ENCODE measurements at places on chromosomes 12 and 14.

DNA sequence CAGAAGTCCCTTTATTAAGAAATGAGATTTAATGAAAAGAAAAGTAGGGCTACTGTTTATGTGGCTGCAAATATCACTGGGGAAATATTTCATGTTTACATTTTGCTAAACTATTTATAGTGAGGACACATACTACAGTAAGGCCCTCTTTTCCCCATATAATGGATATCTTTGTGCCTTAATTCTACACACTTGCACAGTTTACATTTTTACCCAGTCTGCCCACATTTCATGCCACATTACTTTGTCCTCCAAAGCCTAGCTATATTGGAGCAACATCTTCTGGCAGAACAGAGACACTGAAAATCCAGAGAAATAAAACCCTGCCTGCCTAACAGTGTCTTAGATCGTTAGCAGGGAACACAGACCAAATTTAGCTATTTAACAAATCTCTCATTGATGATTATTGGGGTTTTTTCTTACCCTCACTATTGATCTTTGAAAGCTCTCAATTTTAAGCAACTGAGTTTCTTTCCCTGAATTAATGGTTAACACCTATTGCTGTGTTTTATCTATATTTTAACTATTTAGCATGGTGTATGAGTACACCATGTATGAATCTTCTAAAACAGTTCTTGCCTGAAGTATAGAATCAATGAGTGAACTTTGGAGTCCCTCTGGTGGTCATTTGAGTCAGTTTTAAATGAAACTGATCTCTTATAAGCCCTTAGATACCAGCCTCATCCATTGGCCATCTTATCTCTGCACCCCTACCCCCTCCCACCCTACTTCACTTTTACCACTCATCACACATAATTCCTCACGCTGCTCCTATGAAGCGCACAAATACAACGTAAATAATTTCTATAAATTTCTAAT lies 170.2 kb downstream of the BCAT1 start:
- DNase-seq = no peak

DNA sequence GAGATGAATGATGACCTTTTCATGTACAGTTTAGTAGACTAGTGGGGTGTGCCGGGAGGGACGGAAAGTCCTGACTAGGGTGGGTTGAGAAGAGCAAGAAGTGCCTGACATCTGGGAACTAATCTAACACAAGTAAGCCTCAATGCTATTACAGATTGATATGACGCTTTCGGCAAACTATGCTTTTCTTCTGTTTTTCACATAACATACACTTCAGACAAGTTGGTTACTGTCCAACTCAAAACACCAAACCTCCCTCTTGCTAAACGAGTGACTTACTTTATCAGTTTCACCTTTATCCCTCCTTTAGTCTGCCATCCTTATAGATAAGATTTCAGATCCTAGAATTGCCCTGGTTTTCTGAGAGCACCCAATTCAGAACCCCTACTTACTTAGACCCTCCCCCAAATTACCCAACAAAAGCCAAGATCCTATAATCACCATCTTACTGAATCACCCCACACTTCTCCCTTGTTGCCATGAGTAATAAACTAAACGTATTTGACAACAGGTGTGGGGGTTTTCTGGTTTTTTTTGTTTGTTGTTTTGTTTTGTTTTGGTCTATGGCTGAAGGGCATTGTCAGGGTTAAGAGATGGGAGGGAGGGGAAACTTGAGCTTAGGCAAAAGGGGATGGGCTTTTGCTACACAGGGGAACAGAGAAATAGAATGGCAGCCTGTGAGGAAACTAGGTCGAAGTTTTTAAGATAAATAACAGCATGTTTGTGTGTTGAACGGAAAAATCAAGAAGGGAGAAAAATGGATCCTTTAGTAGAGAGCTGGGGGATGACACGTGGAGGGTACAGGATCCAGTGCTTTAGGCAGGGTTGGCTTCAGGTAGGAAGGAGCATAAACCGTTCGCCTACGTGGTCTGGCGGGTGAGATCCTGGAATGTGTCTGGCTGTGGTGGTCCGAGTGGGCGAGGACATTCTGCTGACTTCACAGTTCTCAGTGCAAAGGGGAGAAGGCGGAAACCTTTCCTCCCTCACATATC lies 6.1 kb upstream of the PSMA3 start:
- no peak for DNase-seq

DNA sequence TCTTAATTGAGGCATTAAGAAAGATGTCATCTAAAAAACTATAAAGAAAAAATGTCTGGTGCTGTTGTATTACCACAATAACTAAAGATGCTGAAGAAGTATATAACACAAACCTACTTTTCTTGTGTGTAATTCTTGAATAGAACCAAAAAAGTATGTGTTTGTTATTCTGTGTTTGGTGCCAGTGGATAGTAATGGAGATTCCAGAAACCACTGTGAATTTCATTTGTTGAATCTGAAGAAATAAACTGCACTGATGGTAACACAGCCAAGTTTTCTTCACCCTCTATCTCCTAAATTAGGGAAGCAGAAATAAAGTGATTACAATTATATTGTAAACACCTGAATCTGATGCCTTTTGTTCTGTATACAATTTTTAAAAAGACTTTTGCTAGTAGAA lies 13.1 kb upstream of the KERA start:
- DNase-seq = no peak

GRCh38 chr12:19997656-19998400 lies 370.5 kb upstream of the PDE3A start:
- DNase-seq = no peak

DNA sequence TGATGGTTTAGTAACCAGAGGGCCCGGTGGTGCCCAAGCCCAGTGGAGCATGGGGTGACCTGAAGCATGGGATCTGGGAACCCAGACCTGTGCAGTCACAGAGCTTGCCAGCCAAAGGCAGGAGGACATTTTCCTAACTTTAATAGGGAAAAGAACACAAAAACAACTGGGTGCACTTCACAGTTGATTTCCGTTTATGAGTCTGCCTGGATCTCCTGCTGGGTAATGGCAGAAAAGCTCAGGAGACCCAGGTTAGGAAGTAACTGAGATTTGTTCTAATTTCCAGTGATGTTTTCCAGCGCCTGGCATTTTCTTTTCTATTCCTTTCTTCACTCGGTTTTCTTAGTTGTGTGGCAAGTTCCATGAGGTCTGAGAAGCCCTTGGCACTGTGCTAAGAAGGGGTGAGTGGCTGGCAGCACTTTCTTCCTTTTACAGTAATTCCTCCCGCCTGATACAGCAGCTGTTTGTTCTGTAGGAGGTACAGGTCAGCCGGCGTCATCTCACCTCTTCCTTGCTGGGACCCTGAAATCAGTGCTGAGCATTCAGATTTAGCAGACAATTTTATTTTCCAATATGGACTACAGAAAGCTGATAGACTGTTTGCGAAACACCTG lies 5.1 kb downstream of the CACNA1C start:
- DNase-seq = no peak

DNA sequence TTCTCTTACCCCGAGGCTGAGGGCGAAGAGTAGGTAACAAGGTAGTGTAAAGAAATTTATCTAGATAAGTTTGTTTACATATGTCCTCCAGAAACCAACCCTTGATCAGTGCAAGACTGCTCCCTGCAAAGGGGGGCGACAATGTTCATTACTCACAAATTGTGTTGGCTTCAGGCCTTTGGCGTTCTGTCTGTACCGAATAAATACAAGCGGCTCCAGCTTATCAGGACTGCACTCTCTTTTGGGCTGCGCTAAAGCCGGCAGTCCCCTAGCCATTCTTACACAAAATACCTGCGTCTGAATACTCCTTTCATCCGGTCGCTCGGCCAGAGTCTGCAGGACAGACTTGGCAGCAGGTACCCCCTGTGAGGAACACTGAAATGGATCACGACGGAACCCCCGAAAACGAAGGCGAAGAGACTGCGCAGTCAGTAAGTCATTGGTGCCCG lies 116.4 kb downstream of the PPHLN1 start:
- DNase-seq = no peak

GRCh38 chr14:50677527-50678063 lies 9.5 kb upstream of the SAV1 start:
- no peak for DNase-seq

- DNase-seq = no peak
Measured at GRCh38 chr14:74490486-74490885, 2.6 kb downstream of the NPC2 start.

All from stimulated activated CD4-positive, alpha-beta T cell treated with anti-CD3 and anti-CD28 coated beads, Interleukin-15, amount 100 ng/mL, for 1 hour (primary cell).